ENCODE measurements at places on chromosomes 11 and 22. TPM values are rescaled to one million over a fixed set of nuclear protein-coding genes. Genes with fewer than 3 reads are reported as not detected.

DNA sequence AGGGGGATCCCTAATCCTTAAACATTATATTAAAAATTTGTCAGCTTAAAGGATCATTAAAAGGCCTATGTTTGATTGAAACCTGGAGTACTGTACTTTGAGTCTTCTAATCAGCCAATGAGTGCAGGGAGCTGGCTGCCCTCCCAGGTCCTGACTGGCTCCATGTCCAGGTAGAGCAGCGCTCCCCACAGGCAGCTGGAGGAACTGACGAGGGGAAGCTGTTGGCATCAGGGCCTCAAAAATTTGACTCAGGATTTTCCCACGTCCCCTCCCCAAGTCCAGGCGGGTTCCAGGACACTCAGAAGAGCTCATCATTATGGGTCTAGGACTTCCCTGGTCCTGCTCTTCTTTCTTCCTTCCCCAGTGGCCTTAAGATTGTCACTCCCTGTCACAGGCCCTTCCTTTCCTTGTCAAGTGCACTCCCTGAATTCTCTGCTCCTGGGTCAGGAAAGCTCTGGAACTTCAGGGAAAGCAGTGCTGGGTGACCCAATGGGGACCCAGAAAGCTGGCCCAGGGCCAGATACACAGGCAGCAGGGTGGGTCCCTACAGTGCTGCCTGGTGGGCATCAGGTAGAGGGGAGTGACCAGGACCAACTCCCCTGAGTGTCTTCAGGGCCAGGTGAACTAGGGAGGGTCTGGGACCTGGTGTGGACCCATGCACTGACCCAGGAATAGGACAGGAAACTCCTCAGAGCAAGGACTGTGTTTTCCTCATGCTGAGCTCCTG lies 65.5 kb downstream of the GGTLC2 start:
- DNase-seq = no peak

Gene ISX
- not detected for total RNA-seq

Gene PDE2A
- total RNA-seq = 25.3 TPM

Gene OR6T1
- not detected for total RNA-seq

DNA sequence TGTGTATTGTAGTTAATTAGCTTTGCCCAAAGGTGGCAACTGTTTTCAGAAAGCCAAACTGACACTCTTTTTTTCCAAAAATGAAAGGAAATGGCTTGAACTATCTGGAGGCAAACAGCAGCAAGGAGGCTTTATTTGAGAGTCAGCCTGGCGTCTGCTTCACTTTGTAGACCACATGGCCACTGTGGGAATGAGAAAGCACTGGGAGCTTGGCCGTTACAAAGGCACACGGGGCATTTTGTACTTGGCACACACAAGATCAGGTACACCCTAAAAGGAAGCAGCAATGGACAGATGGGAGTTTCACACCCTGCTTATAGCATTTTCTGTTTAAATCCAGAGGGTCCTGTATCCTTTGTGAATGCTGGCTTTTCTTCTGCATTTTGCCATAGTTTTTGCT lies 126.3 kb downstream of the MPPED2 start:
- no peak for DNase-seq

Gene AP1B1
- 130 TPM for total RNA-seq

DNA sequence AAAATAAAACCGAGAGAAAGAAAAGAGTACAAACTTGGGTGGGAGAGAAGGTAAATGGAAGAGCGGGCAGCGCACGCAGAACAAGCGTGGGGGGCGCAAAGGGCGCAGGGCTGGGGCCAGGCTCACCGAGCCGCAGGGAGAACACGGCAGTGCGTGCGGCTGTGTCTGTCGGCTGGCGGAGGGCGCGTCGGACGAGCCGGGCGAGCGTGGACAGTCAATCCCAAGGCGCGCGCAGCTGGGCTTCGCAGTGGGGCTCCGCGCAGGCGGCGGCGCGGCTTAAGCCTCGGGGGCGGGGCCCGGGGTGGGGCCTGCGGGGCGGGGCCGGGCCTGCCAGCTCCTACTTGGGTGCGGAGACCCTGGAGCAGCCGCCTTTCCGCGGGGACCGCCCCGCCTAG lies at the start of gene UCP2:
UCP2 (minus strand) TSS at position 249 of the 395 bp plus-strand sequence. CDS start 4,465 bp downstream, outside the sequence.
- DNase-seq = peak; percentile 24

DNA sequence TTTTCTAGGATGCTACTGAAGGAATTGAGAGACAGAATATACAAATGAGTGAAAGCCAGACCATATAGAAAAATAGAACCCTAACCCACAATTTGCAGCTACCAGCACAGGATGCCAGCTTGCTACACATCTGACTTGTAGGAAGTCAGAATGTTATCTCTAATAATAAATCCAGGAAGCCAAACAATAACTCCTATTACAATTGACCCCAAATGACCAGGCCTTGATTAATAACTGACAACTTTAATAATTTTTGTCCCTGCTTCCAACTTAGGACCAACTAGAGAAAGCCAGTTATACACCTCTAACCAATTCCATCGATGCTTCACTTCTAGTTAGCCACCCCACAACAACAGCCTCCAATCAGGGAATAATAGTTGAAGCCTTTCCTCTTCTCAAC lies 193.4 kb downstream of the CASP12 start:
- DNase-seq = peak; percentile 3

- no peak for DNase-seq
Observed at GRCh38 chr11:6962141-6962540, 35.9 kb downstream of the ZNF215 start.

DNA sequence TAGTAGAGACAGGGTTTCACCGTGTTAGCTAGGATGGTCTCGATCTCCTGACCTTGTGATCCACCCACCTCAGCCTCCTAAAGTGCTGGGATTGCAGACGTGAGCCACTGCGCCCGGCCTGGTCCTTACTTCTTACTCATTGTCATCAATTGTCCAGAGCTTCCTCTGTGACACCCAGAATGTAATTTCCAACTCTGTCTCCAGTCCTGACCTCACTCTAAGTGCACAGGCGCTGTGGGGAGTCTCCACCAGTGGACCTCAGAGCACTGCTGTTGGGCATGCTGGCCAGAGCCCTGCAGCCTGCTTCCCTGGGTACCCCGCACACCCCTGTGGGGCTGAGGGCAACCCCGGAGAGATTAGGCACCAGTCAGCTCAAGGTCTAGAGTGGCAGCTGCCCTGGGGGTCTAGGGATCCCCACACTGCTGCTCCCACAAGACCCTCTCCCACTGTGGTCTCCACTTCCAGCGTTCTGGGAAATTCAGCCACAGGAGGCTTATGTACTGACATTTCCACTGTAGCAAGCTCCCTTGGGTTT lies 1140.3 kb downstream of the TBC1D22A start:
- no peak for DNase-seq

- no peak for DNase-seq
Observed at GRCh38 chr22:17922925-17923903, 101.1 kb downstream of the MICAL3 start.

DNA sequence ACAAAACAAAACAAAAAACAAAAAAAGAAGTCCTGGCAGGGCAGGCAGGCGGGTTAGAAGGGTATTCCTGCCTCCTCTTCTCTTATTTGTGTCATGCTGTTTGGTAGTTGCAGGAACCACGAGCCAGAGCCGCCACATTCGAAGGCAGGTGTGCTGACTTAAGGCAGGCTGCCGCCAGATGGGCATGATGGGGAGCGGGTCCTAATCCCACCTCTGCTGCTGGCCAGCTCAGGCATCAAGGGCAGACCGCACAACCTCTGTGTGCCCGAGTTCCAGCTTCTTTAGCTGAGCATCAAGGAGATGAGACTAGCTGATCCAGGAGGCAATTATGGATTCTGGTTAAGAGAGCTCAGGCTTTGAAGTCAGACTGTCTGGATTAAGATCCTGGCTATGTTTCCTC lies 12.1 kb downstream of the OAF start:
- DNase-seq = no peak

Gene TSPAN18
- total RNA-seq = 11.1 TPM

DNA sequence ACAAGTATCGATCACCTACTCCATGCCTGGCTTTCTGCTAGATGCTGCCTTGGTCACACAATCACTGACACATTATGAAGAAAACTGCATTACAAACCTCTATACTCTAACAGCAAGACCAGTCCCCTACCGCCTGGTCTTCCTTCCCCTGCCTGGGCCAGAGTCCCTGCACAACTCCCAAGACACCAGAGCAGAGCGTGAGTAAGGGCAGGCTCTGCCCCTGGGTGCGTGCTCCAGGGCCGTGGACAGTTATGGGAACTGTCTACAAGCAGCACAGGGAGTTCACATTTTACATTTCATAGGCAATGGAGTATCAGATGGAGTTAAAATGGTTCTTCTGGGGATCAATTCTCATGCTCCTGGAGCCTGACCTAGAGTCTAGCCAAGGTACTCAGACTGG lies 6.5 kb downstream of the FZD4 start:
- DNase-seq = no peak

DNA sequence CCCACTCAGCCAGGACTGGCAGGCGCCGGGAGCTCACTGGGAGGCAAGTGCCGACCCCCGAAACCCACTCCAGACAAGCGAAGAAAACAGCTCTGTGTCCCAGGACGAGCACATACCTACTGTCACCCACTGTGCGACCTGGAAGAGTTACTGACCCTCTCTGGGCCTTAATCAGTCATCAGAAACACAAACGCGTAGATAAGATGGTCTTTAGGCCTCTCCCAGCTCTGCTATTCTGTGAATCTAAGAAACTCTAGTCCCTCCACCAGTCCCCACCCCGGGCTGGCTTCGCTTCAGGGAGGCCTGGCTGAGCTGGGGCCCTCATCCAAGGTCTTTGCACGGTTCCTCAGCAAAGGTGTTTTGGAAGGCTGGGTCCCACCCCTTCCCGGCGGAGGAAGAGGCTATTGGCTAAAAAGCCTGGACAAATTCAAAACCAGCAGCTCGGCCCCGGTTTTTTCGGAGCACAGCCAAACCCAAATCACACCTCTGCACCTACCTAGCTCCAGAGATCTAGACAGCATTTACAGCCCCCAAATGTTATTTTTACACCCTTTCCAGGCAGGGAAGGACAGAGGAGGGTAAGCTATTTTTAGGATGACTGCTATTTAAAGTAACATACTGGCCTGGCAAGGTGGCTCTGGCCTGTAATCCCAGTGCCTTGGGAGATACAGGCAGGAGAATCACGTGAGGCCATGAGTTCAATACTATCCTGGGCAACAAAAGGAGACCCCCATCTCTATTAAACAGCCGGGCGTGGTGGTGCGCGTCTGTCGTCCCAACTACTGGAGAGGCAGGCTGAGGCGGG lies 13.2 kb upstream of the HDHD5 start:
- DNase-seq = no peak

GRCh38 chr22:25002241-25002985 lies 49.9 kb downstream of the KIAA1671 start:
- DNase-seq = no peak

Gene TRIM48
- total RNA-seq = not detected

DNA sequence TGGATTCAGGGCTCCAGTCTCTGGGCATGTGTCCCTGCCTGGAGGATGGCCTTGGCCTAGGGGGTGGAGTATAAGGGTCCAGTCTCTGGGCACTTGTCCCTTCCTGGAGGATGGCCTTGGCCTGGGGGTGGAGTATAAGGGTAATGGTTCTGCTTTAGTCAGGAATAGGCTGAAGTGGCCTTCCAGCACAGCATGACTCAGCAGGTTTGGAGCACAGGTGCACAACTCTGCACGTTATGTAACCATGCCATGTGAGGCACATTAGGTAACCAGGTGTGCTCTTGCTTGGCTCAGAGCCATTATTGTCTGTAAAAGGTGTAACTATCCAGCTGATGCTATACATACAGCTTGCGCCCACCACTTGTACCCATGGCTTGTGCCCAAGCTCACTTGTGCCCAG lies 48.4 kb upstream of the POLD3 start:
- DNase-seq = no peak

DNA sequence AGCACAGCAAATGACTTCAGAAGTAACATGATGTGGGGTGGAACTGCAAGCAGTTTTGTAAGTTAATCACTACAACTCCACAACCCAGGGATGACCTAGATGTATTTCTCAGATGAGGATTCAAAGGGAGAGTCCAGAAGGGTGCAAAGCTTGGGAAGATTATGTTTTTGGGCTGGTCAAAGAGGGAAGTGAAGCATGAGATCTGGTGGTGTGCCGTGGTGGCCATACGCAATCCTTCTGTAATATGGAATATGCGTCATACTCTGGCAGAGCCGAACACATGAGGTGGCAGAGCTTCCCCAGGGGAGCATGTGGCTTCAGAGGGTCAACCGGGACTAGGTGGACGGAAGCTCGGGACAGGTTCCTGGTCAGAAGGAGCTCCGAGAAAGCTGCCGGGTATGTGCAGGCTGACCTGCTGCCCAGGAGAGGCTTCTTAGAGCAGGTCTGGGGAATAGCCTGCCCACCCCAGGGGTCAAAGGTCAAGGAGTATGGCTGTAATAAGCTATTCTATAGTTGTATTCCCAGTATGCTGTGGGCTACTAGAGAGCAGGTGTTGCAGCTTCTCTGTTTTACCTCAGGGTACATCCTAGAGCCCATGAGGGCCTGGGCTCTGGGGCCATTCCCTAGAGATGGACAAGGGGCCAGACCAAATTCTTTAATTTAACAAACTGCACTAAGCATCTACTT lies 70.1 kb upstream of the PHOX2A start:
- DNase-seq = no peak

- DNase-seq = no peak
Observed at GRCh38 chr11:58354727-58355126, 4.1 kb downstream of the OR5B17 start.

Gene CTNND1
- 247 TPM for total RNA-seq

Gene PKNOX2
- not detected for total RNA-seq

DNA sequence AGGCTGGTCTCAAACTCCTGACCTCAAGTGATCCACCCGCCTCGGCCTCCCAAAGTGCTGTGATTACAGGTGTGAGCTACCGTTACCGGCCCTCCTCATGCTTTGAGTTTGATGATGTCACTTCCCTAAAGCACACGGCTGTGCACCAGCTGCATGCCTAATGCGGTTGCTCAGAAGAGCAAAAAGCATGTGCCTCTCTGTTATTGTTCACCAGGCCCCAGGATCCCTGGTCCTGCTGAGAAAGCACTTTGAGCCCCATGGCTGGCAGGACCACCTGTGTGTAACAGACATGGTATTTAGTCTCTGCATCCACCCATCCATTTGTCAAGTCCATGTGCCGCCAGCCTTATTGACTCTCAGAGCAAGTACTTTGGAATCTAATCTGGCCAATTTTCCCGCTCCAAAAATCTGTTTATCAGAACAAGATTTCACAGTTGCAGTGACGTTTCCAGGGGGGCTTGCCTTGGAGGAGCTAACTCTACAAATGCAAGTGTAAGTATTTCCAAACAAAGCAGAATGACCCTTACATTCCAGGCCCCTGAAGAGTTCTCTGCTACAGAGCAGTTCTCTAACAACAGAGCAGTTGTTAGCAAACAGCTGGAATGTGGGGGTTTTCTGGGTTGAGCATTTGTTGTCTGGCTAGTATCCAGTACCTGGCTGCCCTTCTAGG lies 89.4 kb downstream of the LDLRAD3 start:
- DNase-seq = no peak

Gene LRFN4
- total RNA-seq = 24.1 TPM

- DNase-seq = no peak
Observed at GRCh38 chr11:130449310-130449990, 1.0 kb downstream of the ADAMTS15 start.

Gene HIRA
- 22.8 TPM for total RNA-seq

Gene TRIM29
- total RNA-seq = 0.25 TPM

Gene RBX1
- total RNA-seq = 72.7 TPM
